ENCODE measurements at places on chromosomes 4 and X.
A peak's percentile ranks its signal among the peaks of the same experiment; 100 is the strongest.

DNA sequence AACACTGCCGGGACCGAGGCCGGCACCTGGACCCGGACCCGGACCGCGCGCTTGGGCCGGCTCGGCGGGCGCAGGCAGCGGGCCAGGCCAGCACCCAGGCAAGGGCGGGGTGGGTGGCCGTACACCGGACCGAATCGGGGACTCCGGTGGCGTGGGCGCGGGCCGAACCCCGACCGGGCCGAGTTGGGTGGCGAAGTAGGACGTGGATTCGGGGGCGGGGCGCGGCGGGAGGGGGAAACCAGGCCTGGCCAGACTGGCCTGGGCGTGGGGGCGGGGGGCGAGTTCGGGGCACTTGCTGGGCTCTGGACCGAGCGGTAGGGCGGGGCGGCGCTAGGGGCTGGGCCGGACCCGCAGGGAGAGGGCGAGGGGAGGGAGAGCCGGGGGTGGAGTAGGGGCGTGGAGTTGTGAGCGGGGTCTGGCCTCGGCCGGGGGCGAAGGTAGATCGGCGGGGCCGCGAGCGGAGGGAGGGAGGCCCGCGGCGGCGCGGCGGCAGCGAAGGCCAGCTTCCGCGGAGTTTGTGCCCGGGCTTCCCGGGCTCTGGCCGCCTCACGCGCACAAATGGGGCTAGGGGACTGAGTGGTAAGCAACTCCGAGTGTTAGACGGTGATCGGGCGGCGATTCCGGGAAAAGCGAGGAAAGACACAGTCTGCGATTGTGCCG lies 1.8 kb upstream of the BCORL1 start:
- no peak for DNase-seq

- DNase-seq: no peak
Measured at GRCh38 chr4:77010841-77011354, 61.3 kb downstream of the SEPTIN11 start.

- DNase-seq: no peak
Measured at GRCh38 chr4:1010395-1011021, 918 bp upstream of the FGFRL1 start.

- DNase-seq: no peak
Measured at GRCh38 chr4:136400829-136401228, 1131.5 kb downstream of the PCDH18 start.

DNA sequence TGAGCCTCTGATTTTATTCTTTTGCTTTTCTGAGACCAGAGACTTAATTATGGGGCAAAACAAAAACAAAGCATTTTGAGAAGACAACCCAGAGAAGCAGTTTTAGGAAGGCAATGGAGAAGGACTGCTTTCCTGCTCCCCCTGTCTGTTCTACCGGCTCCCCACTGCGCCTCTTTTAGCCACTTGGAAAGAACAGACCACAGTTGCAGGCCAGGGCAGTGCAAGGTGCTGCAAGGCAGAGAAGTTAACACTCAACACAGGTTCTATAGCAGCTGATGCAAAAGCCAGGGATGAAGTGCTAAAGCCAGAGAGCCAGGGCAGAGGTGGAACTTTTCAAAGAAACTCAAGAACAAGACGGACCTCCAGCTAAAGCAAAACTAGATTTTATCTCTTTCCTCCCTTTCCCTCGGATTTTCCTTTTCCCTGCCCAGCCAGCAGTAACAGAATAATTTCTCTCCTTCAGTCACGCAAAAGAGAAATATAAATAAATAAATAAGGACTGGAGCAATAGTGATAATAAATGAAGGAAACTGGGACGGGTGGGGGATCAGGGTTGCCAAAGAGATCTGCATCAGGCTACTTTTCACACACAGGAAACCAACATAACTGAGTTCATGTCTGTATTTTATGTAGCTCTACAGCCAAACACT lies 10.4 kb downstream of the SH3RF1 start:
- no peak for DNase-seq

- DNase-seq: peak; percentile 7
Measured at GRCh38 chrX:154804957-154805695, at the start of gene MPP1. TSS of gene MPP1 (minus strand) at chrX:154805485. CDS start at chrX:154805373, 112 bp downstream.

DNA sequence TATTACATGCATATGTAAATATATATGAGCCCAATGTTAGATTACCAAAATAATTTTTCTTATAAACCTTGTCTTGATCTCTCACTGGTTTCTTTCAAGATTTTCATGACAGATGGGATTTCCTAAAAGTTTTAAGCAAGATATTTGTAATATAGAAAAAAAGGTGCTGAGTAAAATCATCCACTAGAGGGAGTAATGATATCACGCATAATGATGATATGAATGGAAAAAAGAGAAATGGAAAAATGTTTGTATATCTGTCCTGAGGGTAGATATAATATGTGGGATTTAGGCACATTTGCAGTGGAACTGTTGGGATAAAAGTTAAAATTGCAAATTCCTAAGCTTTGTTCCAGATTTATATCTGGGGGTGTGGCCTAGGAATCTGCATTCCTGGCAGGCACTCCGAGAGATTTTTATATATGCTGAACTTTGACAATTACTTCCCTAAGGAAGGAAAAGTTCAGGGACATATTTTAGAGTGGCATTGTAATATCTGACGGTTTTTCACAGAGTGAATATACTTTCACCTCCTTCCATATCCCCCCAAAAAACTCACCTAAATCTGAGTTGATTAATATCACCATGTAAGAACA lies 60.5 kb downstream of the TMA16 start:
- peak; percentile 4 for DNase-seq

DNA sequence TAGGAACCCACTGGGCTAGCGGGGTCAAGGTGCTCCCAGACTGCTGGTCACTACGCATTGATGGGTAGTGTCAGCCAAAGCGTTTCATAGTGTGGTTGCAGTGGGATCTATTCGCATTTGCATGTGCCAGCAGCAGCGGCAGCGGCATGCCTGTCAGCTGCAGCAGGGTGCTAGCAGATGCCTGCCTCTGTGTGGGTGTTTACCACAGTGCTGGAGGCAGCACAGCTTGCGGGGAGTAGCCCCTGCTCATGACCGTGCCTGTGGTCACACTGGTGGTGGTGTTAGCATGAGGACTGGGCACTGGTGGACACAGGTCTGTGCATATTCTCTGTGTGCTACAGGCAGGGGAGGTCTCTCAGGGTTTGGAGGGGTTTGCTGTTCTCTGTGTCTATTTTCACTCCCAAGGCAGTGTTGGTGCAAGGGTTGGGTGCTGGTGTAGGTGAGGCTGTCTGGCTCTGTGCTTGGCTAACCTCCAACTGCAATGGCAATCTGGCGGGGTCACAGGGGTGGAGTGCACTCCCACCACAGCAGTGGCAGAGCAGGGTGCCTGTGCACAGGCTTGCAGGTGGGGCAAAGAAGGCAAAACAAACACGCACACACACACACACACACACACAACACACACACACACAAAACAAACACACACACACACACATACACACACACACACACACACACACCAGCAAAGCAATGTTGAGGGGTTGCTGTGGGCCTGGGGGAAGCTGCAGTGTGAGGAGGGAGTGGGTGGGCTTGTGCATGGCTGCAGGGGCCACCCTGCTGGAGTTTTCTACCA lies 184.4 kb downstream of the GLUD2 start:
- no peak for DNase-seq
